ENCODE measurements at places on chromosomes 7 and 10.

DNA sequence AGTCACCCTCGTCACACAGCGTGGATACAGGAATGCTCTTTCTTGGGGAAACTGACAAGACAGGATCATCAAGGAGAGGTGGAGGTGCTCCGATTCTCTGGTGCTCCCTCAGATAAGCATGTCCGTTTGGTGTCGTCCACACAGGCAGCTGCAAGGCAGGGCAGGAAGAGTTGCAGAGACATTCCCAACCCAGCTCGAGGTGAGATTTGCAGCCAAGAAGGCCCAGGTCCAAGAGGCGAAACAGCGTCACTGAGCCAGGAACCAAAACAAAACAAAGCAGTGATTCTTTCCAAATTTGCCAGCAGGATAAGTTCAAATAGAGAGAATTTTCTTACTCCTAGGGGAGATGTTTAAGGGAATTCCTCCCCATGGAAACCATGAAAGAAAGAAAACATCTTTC lies 386.5 kb upstream of the PFKP start:
- no peak for DNase-seq

DNA sequence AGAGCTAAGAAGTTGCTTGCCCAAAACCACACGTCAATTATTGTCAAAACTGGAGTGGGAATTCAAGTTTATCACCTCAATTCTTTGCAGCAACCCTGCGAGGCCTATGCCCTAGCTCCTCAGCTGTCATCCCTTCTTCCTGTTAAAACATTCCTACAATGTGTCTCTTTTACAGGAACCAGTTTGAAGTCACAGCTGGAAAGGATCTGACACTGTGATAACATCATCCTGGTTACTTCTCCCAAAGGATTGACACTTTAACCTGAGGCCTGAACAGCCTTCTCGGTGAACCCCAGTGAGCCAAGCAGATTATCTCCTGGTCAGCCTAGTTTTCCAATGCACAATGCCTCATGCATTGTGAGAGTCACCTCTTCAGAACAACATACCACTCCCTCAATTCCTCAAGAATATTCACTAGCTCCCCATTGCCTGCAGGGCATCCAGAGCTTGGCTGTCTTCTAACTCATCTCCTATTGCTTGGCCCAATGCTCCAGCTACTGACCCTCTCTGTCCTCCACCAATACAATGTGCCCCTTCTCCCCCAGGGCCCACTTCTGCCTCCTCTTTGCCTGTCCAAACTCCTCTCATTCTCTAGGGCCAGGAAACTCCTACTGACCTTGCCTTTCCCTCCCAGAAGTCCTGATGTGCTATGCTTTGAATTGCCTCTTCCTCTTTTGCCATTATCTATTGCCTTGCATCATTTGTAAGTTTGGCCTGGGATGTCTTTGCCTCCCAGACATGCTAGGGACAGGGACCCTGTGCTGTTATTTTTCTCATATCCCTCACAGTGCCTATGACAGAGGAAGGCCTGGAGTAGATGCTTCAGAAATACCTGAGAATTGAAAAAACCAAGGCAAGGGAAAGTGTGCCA lies 10.4 kb upstream of the DLG5 start:
- no peak for DNase-seq

GRCh38 chr10:48768144-48768766 lies 83.6 kb downstream of the WDFY4 start:
- no peak for DNase-seq

DNA sequence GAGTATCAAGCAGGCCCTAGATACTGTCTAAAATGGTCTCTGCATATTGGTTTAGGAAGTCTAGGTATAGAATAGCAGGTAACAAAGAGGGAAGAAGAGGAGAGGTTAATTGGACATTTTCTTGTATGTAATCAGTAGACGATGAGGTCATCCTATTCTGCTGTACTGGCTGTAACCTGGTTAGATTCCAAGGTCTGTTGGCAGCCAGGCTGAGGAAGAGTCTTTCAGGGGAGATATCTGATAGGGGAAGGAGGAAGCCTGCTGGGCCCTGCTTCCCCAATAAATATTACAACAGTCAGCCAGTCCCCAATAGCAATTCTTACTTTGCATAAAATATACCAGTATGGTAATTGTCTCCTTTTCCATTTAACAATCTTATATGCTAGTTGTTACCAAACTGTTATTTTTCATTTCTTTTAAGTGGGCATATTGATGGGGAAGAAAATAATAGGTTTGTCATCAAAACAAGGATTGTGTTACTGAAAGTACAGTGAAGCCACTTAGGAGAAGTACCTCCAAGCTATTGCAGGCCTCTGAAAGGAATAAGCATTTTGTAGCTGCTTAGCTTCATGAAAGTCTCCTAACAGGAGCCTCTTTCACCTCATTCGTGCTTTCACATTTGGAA lies 186.4 kb downstream of the LRRC4 start:
- no peak for DNase-seq

GRCh38 chr10:3150961-3151360 lies 21.6 kb downstream of the PITRM1 start:
- no peak for DNase-seq

DNA sequence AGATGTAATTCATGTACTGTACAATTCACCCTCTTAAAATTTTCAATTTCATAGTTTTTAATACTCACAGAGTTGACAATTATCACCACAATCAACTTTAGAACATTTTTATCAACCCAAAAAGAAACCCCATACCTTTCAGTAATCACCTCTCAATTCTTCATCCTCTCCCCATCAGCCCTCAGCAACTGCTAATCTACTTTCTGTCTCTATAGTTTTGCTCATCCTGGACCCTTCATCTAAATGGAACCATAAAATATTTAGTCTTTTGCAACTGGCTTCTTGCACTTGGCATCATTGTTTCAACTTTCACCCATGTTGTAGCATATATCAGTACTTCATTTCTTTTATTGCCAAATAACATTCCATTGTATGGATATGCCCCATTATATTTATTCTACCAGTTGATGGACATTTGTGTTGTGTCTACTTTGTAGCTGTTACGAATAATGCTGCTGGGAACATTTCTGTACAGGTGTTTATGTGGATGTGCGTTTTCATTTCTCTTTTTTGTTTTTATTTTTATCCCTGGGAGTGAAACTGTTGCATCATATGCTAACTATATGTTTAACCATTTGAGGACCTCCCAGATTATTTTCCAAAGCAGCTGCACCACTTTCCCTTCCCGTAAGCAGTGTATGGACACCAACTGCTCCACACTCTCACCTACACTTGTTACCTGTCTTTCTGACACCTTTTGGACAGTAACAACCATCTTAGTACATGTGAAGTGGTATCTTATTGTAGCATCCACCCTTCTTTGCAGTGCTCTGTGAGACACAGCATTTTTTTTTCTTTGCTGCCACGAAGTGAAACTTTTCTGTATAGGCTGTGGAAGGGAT lies 65.4 kb upstream of the APBB1IP start:
- no peak for DNase-seq

GRCh38 chr10:119022846-119023552 lies 6.5 kb upstream of the NANOS1 start:
- no peak for DNase-seq

GRCh38 chr10:132697578-132698200 lies 88.3 kb downstream of the NKX6-2 start:
- no peak for DNase-seq

GRCh38 chr7:7990441-7990761 lies 21.8 kb downstream of the GLCCI1 start:
- DNase-seq = no peak

- no peak for DNase-seq
These were observed 47.5 kb downstream of the TASOR2 start for GRCh38 chr10:5732141-5732540.

DNA sequence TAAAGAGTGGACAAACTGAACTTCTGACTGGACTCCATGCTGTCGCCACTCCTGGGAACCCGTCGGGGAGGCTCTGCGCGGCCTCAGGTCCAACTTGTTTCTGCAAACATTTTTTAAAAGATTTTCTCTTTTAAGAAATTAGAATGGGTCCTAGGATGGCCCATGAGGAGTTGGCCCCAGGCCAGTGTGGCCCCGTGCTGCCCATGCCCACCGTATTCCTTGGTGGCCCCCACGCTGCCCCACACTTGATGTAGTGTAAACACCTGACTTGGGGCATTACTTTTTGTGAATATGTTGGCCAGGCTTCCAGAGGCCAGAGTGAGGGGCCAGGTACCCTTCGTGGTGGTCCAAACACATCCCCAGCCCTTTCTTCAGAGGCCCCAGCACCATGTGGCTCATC lies 19.3 kb downstream of the ZNF316 start:
- DNase-seq = no peak

DNA sequence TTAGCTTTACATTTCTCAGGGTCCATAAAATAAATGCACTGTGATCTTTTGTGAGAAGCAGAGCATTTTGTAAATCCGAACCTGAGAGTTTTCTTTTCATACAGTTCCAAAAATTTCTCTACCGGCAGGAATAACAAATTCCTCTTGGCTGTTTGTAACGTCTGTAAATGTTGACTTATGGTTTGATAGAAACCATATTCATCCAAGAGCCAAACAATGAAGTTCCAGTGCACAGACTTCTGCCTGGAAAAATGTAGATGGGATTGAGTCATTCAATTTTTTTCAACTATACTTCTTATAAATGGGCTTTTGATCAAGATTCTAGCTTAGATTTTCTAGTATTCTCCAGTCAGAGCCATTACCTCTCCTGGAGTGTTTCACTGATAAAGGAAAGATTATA lies 530.6 kb downstream of the TFEC start:
- no peak for DNase-seq

DNA sequence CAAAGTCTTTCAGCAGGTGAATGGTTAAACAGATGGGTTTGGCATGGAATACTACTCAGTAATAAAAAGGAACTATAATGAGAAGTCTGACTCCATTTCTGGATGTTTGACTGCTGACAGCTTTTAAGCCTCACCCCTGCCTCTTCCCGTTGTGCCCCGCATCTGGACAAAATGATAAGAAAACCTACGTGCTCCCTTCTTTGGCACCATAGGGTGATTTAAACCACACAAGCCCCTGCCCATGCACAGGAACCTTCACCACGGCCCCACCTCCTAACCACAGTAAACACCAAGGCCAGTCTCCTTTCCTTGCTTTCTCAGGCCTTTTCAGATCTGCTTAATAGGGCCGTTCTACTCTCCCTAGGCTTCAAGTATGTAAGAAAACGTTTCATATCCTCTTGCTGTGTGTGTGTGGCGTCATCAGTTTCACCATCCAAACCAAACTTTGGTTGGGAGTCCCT lies 47.1 kb upstream of the UBN2 start:
- no peak for DNase-seq

- no peak for DNase-seq
These were observed 135.8 kb downstream of the JAZF1 start for GRCh38 chr7:28044825-28045224.

DNA sequence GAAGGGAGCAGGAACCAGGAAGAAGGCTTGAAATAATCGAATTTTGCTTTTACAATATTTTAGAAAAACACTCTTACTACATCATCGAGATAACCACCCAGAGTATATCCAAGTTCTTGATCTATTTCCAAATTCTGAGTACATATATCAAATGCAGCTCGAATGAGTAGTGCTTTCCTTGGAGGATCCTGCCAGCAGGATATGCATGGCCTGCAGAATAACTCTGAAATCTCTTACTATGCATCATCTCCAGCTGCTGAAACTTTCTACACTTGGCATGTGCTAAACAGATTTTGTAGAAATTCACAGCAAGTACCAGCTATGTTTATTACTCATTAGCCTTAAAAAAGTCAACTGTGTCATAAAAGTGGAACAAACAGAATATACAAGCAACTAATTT lies 44.0 kb upstream of the ANK3 start:
- no peak for DNase-seq

DNA sequence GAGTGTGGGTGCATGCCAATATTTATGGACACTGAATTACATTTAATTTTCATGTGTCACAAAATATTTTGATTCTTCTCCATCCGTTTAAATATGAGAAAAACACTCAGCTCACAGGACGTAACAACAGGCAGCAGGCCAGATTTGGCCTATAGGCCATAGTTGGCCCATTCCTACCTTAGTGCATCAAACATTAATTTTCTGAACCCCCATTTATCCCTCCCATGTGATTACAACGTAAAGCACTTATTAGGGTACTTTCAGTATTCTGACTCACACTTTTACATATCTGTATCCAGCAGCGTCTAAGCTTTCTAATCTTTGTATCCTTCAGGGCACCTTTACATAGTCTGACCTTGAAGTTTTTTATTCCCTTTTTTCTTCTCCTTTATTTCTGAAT lies 4.0 kb downstream of the IDI1 start:
- no peak for DNase-seq

- DNase-seq = no peak
These were observed 61.6 kb downstream of the PRSS58 start for GRCh38 chr7:142196066-142196840.

DNA sequence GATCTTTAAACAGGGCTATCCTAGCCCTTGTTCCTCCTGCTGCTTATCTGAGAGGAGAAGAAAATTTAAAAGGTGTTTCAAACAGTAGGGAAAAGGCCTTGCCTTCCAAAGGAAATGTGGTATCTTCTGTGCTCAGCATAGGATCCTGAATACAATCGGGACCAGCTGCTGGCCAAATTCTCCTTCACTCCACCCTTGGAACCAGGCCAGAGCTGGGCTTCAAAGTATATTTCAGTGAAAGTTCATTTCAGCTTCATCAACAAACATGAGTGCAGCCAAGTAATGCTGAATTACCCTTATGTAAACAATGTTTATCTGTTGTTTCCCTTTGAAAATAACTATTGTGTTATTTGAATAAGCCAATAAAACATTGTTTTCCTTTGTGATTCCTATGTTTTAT lies 146.5 kb upstream of the MEOX2 start:
- DNase-seq = no peak

- DNase-seq = no peak
These were observed 137.1 kb upstream of the UNC5B start for GRCh38 chr10:71075086-71075758.

GRCh38 chr7:51129527-51130472 lies 186.8 kb downstream of the COBL start:
- DNase-seq = no peak

GRCh38 chr7:27157702-27158431 lies 1.4 kb upstream of the HOXA7 start:
- no peak for DNase-seq

DNA sequence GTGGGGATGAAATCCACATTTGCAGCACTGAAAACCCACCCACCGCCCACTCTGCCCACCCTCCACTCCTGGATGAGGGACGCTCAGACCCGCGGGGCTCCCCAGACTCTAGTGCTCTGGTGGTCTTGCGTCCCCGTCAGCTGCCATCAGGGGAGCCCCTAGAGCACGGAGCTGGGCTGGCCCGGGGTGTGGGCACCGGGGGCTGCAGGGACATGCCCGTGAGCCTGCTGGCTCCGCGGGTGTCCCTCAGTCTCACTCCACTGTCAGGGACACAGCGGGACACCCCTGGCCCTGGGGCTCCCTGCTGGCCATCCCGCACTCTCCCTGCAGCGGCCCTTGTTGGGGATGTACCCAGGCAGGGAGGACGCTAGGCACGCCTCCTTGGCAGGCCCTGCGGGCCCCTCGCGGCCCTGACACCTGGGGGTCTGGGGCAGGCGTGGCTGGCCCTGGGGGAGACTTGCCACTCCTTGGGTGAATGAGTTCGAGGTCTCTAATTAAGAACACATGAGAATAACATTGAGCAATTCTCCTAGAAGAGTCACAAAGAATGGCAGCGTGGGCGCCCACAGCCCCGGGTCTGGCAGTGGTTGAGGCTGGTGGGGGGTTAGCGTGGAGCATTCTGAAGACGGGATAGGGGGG lies 64.2 kb downstream of the CFAP46 start:
- DNase-seq = no peak

All from activated T-helper 1 cell treated with anti-CD3 and anti-CD28 coated beads, Interleukin-2, amount 50 U/mL, for 16 hours (primary cell).